ENCODE measurements at places on chromosomes 4 and X. TPM values are rescaled to one million over a fixed set of nuclear protein-coding genes. Genes with fewer than 3 reads are reported as not detected.

DNA sequence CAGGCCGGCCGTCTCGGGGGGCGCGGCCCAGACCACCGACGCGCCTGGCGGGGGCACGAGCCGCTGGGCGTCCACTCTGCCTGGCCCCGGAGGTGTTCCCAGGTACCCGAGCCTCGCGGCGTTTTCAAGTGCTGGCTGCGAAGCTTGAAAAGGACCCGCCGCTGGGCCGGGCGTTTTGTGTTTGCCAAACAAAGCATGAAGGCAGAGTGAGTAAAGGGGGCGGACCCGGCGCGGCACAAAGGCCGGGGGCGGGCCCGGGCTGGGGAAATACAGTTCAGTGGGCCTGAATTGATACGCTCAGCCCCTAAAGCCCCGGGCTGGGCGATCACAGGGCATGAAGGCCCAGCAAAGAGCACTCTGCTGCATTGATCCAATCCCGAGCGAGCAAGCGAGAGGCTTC, 65.4 kb downstream of the SOX3 start:
- DNase-seq: no peak

DNA sequence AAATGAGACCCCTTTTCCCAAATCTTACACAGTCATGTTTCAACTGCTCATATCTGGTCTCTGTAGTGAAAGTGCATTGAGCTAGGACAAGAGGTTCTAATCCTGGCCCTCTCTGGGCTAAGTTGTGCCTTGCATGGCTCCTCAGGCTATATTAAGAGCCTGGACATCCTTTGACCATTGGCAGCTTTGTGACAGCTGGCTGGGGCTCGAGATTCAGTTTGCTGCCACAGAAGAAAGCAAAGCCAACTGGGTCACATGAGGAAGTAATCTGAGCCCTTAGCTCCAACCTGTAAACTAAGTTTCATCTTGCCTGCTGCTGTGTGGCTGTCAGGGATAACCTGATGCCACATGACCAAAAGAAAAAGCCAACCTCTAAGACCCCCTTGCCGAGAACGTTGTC, 51.8 kb upstream of the JADE1 start:
- DNase-seq: no peak

Gene S100P
- total RNA-seq: 1.6 TPM

Gene XAGE1A
- not detected for total RNA-seq

DNA sequence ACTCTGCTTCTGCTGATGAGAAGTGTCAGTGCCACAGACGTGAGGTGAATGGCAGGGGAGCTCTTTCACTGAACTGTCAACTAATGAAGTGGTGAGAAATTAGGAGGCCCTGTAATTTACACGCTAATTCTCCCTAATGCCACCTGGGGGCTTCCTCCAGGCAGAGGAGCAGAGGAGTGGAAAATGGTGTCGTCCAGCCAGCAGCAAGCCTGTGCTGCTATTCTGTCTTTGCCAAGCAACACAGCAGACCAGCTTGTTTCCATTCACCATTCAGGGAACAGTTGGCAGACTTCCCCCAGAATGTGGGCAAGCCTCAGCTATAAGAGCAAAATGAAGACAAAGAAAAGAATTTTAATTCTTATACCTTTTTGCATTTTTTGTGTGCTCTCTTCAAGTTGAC, 245.2 kb upstream of the TET2 start:
- DNase-seq: peak; percentile 23

DNA sequence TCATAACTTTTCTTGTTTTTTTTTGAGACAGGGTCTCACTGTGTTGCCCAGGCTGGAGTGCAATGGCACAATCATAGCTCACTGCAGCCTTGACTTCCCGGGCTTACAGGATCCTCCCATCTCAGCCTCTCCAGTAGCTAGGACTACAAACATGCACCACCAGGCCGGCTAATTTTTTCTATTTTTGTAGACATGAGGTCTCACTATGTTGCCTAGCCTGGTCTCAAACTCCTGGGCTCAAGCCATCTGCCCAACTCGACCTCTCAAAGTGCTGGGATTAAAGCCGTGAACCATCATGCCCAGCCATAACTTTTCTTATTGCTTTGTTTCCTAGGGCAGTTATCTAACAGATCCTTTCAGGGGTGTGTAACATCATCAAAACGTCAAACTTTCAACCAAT, 11.8 kb downstream of the SEC24D start:
- no peak for DNase-seq

Gene C1QTNF7
- 2.8 TPM for total RNA-seq

GRCh38 chr4:62402088-62402806, 1202.1 kb downstream of the ADGRL3 start:
- DNase-seq: no peak

GRCh38 chr4:4860600-4861389, 1.3 kb downstream of the MSX1 start:
- DNase-seq: no peak

DNA sequence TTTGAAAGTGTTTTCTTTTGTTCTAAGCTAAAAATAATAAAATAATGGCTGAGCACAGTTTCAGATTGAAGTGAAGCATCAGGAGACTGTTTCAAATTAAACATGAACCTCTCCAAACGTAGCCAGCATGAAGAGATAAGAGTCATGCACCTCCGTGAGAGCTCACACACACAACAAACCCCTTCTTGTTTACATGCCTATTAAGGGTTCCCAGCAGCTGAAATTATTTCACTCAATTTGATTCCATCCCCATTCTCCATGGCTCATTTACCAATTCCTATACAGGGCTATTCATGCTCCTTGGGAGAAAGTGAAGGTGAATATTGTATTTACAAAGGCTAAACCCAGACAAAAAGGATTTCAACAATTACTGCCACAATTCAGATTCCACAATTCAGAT, 954.1 kb upstream of the INTU start:
- no peak for DNase-seq

GRCh38 chrX:42485601-42486000, 292.4 kb downstream of the PPP1R2C start:
- DNase-seq: no peak

Gene ZNF157
- 4.7 TPM for total RNA-seq

DNA sequence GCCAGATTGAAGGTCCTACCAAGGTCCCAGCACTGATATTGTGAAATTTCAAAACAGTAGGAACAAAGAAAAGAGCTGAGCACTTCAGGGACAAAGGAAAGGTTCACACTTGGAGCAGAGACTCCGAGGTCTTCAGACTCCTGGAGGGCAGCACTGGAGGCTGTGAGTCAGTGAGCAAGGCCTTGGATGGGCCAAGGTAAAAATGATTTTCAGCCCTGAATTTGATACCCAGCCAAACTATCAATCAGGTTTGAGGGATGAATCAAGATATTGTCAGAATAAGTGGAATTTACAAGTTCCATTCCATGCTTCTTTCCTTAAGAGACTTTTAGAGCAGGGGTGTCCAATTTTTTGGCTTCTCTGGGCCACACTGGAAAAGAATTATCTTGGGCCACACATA, 111.7 kb downstream of the ADRA2C start:
- no peak for DNase-seq

Gene NR3C2
- total RNA-seq: 10.9 TPM

DNA sequence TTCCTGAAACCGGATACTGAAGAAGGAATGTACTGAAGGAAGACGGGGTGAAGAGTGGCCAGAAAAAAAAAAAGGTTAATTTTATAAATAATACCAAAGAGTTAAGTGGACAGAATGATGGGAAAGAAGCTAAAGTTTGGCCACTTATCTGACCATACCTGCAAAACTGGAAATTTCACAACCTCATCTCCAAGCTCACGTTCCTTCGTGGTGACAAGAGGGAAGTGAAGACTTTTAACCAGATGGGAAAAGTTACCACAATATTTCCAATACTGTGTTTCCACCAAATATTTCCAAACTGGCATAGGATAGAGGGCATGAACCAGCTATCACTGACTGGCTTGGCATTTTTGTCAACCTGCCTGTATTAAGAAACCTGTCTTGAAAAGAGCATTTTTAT, 56.4 kb downstream of the MAML3 start:
- DNase-seq: no peak

DNA sequence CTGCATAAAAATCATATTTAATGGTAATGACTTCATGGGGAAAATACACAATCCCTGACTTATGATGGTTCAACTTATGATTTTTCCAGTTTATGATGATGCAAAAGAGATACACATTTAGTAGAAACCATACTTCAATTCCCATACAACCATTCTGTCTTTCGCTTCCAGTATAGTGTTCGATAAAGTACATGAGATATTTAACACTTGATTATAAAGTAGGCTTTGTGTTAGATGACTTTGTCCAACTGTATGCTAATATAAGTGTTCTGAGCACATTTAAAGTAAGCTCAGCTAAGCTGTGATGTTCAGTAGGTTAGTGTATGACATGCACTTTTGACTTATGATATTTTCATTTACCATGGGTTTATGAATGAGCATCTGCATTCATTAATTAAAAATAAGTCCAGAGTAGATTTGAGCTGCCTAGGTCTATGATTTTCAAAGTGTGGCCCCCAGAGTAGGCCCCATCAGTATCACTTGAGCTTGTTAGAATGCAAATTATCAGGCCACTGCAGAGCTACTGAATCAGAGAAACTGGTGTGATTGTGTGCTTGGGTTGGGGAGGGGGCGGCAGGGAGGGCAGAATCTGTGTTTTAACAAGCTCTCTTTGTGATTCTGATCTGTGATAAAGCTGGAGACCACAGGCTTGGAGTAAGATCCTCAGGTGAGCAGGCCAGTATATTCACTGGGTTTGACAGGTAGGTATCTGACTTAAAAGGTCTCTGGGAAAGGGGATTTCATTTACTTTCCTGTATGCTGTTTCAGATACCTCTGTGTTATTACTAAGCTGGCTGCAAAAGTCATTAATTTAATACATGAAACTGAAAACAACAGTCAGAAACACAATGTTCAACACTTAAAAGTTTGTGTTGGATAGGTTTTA, 8.4 kb downstream of the ATP10D start:
- DNase-seq: no peak

Gene PPP1R2C
- total RNA-seq: not detected

GRCh38 chrX:37676811-37677210, 8.8 kb upstream of the XK start:
- no peak for DNase-seq

- DNase-seq: no peak
Measured at GRCh38 chr4:10273030-10273429, 156.4 kb upstream of the WDR1 start.

GRCh38 chr4:136505020-136505419, 1027.3 kb downstream of the PCDH18 start:
- no peak for DNase-seq

Gene GPR173
- 27.0 TPM for total RNA-seq

DNA sequence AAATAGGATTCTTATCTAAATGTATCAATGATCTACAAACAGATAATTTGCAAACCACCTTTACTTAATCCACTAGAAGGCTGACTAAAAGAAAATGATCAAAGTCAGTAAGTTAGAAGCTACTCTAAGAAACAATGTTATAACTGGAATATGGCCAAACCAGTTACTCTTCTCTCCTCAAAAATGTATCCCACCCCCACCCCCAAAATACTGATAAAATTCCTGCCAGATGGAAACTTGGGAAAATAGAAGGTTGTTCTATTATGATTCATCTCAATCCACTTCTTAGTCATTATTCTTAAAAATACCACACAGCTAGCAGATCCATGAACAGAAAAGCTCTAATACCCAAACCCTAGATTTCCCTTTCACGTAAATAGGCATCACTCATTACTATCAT, 206.4 kb downstream of the KLHL13 start:
- DNase-seq: no peak

GRCh38 chr4:27861381-27861787, 1000.7 kb downstream of the STIM2 start:
- DNase-seq: peak; percentile 9

DNA sequence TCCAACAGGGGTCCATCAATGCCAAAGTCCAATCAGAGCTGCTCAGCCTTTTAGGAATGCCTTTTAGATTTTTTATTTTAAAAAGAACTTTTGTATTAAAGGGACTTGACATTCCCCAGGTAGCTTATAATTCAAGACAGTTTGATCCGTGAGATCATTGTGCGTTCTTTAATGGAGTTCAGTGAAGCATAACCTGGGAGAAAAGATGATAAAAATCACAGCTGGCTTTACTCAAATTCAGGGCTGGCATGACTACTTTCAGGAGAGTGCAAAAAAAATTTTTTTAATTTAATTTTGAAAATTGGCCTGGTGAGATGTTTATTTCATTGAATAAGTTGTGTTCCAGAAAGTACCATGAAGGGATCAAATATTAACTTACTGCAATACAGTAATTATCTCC, 118.2 kb downstream of the VCX2 start:
- no peak for DNase-seq

Gene TREX2
- total RNA-seq: not detected

DNA sequence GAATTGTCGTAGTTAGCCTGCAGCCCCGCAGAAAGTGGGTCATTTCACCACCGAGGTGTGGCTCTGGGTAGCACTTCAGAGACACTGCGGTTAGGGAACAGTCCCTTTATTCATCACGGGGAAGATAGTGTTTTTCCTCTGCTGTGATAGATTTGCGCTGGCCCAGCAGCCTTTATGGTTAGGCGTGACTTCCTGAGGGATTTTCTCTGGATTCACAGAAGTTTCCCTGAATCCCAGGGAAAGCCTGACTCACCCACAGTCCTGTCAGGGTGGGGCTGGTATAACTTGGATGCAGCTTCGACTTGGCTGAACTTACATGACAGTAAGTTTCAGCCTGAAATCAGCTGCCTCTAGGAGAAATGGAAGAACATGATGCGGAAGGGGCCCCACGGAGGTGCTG, 196.3 kb upstream of the HHIP start:
- no peak for DNase-seq

DNA sequence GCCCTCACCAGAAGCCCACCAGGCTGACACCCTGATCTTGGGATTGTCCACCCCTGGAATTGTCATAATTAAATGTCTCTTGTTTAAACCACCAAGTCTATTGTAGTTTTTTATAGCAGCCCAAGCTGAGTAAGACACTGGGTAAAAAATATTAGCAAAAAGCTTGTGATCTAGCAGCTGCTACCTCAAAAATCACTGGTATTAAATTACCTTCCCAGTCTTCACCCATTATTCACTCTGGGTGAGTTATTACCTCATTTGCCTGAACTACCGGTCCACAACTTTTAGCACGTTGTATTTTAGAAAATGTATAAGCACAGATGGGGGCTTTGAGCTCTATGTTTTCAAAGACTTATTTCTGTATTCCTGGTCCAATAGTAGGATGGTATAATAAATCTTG, 12.0 kb upstream of the TRIM61 start:
- no peak for DNase-seq

DNA sequence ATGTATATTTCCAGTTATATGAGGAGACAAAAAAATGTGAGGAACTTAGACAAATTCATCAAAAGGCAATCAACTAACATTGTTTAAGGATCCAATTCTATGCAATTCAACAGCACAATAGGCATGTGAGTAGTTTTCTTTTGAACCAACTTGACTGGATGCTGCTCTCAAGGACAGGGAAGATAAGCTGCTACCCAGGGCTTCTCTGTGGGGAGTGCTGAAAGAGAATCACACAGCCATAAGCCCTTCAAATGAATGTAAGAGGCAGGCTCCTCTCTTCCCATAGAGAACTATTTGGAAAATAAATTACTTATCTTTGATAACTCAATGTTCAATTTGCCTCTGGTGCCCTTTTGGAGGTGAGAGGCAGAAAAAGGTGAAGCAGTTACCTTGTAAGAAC, 1413.6 kb downstream of the PCDH7 start:
- DNase-seq: no peak

- no peak for DNase-seq
Measured at GRCh38 chr4:55503169-55503568, 43.5 kb downstream of the CLOCK start.

GRCh38 chr4:73648478-73648877, 28.2 kb upstream of the RASSF6 start:
- no peak for DNase-seq

Gene ASB12
- 0.31 TPM for total RNA-seq

GRCh38 chrX:153935326-153935851, 552 bp upstream of the NAA10 start:
- DNase-seq: no peak

GRCh38 chr4:152293527-152293926, 242.4 kb downstream of the FBXW7 start:
- no peak for DNase-seq

Measured in occipital lobe (tissue), 3 donors.